GM12878 (cell line): ENCODE measurements at places on chromosomes 3 and 15. TPM values are rescaled to one million over a fixed set of nuclear protein-coding genes. Genes with fewer than 3 reads are reported as not detected.

Gene CD47
- total RNA-seq: 74.6 and 87.2 TPM in 2 replicates

Gene SCG5
- total RNA-seq: 0.53 and 0.62 TPM in 2 replicates

DNA sequence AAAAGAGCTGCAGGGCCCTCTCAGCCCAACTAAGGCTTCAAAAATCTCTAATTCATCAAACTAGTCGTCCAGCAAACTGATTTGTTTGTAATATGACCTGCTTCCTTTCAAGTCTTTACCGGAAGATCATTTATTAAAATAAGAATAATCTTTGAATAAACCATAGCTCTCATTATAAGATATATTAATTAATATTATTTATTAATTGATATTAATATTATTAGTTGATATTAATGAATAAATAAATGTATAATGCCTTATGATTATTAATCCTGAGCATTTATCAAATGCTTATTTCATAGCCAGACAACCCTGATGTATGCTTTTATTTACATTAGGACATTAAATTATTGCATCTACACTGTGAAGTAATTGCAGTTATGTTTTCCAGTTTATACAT lies 550.7 kb upstream of the ALCAM start:
- DNase-seq: no peak

GRCh38 chr3:32836601-32837000 lies 18.8 kb downstream of the TRIM71 start:
- no peak for DNase-seq

GRCh38 chr3:45137656-45138181 lies 8.5 kb downstream of the CDCP1 start:
- no peak for DNase-seq

- DNase-seq: no peak
Measured at GRCh38 chr3:161737171-161737570, 240.6 kb downstream of the OTOL1 start.
